ENCODE measurements at places on chromosomes 5 and 9. TPM values are rescaled to one million over a fixed set of nuclear protein-coding genes. Genes with fewer than 3 reads are reported as not detected.

The SPINK13 gene
- total RNA-seq: not detected

The PRDM9 gene
- total RNA-seq: not detected

The MOB3B gene
- total RNA-seq: 0.15 TPM

The PDLIM4 gene
- total RNA-seq: 17.3 TPM

The IL7R gene
- total RNA-seq: not detected

The IL4 gene
- total RNA-seq: not detected

The NPDC1 gene
- 9.5 TPM for total RNA-seq
